Kasumi-1 (cell line): ENCODE measurements at places on chromosomes 7 and 10.

DNA sequence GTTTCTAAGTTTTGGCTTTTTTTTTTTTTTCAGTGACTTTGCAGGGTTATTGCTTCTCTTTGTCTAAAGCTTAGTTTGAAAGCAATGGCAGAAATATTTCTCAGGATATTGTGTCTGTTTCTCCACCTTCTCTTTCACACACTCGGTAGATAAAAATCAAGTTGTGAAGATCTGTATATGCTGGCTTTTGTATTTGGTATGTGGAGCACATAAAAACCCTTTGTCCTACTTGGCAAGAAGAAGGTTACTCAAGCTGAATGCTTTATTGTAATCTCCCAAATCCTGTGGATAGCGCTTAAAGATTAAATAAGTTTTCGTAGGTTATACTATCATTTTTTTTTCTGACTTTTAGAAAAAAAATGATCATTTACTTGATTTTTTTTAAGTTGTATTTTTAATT, 172.4 kb downstream of the CDCA7L start:
- no peak for DNase-seq

DNA sequence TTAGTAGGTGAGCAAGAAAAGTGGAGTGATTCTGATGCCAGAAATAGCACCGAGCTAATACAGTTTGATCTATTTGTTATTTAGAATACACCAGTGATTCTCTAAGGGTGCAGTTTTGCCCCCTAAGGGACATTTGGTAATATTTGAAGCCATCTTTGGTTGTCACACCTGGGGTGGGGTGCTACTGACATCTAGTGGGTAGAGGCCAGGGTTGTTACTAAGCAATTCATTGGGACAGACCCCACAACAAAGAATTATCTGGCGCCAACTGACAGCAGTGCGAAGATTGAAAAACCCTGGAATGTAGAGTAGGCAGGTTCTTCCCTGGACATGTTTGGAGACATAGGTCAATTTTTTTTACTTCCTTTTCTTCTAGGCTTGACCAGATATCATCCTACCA, 14.6 kb downstream of the PALS2 start:
- DNase-seq: peak; percentile 34

DNA sequence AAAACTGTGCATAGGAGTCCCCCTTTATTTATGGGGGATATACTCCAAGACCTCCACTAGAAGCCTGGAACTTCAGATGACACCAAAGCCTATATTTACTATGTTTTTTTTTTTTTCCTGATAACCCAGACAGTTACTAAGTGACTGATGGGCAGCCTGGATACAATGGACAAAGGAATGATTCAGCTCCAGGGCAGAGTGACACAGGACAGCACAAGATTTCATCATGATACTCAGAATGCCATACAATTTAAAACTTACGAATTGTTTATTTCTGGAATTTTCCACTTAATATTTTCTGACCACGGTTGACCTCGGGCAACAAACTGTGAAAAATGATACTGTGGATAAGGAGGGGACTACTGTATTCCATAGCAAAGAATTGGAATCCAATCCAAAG, 843.6 kb downstream of the PCDH15 start:
- DNase-seq: no peak

DNA sequence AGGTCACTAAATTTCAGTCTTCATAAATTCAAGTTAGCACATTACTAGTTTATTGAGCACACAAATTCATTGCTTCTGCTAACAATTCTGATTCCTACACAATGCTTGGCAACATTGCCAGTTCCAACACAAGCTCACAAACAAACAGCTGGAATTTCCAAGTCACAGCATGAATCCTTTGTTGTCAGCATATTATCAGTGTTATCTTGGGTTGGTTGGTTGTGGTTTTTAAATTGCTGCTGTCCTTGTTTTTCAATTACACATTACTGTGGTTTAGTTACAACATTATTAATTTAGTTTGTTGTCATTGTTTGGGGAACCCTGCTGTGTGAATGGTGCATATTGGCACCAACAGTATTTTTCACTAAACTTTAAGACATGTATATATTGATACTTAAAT, 86.0 kb upstream of the ARID5B start:
- DNase-seq: no peak

- DNase-seq: no peak
Observed at GRCh38 chr10:33476757-33477273, 142.3 kb upstream of the NRP1 start.

DNA sequence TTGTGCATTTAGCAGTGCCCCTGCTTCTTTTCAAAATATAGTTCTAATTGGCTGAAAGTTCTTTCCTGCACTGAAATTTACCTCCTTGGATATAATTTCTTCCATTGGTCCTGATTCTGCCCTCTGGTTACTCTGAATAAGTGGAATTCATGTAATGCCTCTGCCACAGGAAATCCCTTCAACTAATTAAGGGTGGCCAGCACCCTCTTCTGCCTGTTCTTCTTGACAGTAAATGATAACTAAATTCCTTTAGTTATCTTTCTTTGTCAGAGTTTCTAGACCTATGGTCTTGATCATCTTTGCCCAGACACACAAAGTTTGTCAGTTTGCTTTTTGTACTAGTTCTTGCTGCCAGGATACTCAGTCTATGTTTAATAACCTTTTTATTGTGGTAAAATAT, 40.2 kb downstream of the PRKCQ start:
- DNase-seq: no peak

GRCh38 chr10:129605266-129605985, 138.4 kb downstream of the MGMT start:
- no peak for DNase-seq

DNA sequence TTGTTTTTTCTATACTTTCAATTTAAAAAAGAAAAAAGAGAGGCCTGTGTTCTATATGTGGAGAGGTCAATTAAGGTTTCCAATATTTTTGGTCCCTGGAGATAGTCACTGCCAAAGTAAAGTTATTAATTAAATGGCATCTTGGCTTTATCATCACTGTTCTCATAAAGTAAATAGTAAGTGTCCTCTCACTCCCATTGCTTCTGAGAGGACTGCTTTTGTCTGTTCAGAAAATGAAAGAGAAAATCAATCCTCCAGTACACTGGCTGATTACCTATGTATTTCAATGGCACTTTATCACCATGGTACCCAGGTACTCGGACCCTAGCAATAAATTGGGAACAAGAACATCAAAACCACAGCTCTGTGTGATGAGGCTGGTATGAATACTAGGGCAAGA, 94.0 kb downstream of the RNLS start:
- DNase-seq: no peak

DNA sequence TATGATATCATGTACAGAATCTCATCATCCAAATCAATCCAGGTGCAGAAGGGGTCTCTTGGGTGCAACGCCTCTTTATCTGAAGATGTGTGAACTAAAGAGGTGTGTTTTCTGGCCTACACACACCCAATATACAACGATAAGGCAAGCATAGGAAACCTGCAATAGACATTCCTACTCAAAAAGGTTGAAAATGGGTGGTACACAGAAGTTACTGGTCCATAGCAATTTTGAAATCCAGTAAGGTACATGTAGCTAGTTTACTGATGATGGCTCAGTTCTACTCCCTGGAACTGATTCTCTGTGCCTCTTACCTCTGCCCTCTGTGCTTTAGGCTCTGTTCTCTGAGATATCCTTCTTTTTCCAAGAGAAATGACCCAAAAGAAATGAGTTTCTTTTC, 22.2 kb upstream of the CCDC3 start:
- DNase-seq: no peak

DNA sequence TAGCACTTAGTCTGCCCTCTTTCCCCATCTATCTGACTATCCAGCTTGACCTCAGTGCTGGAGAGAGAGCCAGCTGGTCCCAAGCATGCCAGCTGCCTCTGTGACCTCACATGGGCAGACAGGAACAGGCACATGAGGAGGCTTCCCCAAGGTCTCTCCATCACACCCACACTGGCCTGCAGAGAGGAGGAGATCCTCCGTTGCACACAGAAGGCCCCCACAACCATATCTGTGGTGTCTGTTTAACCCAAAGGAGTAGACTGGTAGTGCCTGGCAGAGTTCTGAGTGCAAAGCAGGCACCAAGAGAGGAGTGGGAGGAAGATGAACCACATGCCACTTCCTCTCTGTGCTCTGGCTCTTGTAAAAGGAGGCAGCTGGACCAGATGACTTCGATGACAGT, 4.8 kb upstream of the ANK3 start:
- DNase-seq: peak; percentile 9

DNA sequence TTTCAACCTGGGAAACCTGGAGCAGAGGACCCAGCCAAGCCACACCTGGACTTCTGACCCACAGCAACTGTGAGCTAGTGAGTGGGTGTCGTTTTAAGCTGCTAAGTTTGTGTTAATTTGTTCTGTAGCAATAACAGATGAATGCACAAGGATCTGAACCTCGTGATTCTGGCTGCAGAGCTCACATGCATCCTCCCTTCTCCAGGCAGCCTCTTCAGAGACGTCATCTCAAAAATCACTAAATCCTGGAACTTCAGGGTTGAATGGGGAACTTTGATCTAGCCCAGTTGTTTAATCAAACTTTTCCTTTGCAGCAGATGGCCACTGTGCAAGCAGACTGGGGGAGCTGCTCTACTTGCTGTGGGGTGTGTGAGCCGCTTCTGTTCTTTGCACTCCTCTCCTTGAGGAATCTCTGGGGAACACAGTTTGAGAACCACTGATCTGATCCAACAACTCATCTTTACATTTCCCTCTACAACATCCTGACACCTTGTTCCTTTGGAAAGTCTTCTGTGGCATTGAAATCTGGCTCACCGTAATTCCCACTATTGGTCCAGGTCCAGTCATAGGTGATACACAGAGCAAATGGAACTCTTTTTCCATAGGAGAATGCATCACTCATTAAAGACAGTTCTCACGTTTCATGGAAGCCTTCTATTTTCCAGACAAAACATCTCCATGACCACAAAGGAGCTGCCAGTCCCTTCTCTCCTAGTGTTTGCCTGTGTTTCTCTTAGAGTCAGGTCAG, 90.3 kb downstream of the CHN2 start:
- no peak for DNase-seq

GRCh38 chr10:119421891-119422681, 120.4 kb downstream of the RGS10 start:
- no peak for DNase-seq

DNA sequence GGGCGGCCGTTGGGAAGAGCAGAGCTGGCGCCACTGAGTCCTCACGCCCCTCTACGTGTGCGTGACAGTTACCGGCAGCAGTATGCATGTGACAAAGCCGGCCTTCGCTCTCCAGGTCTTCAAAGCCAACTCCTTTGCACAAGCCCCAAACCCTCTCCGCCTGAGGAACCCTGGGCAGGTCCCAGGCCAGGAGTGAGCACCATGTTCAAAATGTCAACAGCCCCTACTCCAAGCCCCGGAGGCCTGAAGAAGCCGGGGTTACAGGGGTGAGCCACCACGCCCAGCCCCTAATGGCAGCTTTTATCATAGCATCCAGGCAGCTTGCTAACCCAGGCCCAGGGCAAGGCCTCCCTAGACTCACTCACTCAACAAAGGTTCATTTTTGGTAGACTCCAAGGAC, 70.8 kb downstream of the OAT start:
- DNase-seq: peak; percentile 10

DNA sequence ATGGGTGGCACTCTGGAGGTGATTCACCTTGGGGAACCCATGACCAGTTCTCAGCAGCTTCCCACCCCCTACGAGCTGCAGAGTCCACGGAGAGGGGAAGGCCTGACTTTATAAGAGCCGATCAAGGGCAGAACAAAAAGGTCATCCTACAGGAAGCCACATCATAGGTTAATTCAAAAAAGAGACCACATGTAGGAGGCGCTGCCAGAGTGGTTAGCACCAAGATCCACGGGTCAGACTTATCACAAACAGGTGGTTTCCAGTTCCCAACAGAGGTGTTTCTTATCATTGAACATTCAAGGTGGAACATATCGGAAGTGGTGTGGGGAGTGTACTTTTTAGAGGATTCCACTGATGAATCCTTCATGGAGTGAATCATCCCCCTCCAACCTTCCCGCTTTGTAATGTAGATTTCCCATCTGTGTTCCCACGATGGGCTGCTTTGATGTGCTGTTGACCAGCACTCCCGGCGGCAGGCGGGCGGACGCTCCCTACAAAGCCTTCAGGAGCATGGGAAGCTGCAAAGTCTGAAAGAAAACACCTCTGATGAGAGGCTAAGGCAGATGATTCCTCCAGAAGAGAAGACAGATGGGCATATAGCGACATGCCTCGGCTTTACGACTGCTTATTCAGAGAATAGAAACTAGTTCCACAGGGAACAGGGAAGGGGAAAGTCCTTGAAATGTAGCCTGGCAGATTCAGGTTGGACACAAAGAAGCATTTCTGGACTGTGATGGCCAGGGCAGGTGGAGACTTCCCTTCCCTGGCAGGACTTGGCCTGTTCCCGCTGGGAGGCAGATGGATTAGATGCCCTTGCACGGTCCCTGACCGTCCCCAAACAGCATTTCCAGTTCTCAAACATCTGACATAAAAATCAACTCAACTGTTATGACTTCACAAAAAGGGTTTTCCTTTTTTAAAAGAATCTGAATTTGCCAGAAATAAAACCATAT, 66.5 kb downstream of the AFAP1L2 start:
- DNase-seq: no peak

DNA sequence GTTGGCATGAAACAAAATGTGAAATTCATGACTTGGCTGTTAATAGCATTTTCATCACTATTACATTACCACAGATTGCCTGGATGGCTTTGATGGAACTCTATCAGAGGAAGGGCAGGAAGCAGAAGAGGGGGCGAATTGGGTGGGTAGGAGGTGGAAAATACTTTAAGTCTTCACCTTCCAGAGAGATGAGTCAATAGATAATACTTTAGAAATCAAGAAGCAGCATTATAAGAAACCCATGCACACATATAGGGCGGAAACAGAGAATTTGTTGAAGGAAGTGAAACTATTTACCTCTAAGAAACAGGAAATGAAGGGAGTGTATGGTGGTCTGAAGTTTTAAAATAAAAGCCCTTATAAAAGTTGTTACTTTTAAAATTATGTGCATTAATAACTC, 152.1 kb upstream of the TARP start:
- DNase-seq: no peak

- no peak for DNase-seq
Observed at GRCh38 chr10:44870031-44870430, 41.1 kb upstream of the TMEM72 start.

DNA sequence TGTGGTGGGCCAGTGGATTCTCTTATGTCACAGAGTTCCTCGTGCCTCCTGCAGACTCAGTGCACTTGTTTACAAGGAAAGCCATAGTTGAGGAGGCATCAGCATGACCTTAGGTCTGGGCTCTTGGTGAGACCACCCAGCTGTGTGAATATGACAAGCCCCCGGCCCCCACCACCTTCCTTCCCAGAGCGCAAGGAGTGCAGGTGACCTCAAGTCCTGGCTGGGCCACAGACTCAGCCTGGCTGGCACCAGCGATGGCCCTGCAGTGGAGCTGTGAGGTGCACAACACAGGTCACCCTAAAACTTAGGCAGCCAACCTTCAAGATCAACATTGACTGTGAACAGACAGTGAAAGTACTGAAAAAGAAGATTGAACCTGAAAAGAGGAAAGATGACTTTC, 14.2 kb upstream of the SEMA3E start:
- no peak for DNase-seq

DNA sequence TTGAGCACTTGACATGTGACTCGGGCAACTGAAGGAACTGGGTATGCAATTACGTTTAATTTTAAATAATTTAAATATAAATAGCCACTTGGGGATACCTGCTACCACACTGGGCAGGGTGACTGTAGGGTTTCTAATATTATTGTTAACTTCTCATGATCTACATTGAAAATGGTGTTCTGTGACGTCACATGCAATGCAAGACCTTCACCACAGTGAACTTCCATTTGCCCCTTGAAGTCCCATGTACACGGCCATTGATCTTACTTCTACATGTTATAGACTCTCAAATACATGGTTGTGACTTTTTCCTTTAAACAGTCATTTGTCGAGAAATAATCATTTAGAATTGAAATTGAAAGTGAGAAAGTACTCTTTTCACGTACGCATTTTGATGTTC, 154.0 kb downstream of the MGMT start:
- DNase-seq: no peak
